Motor neuron (in vitro differentiated cells): ENCODE measurements at places on chromosomes 5 and 9.

DNA sequence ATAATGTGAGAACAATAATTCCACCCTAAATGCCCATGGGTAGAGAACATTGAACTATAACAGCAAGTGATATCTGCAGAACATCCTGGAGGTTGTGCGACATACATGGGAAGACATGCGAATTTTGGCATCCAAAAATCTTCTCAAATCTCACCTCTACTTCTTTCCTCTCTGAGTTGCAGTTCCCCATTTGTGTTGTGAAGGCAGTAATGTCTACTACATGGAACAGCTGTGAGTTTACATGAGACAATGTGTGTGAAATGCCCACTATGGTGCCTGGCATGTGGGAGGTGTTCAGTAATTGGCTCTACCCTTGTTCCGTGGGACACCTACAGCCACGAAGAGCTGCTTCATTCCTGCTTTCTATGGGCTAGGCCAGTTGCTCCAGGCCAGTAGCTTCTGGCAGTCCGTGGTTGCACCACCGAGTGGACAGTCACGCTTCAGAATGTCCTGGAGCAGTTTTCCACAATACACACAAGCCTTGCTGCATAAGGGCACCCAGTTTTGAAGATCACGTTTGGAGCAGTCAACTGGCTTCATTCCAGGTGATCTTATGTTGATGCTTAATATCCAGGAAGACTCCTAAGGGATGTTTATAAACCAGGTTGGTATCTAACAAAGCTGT lies 297.7 kb downstream of the DEPDC1B start:
- ATAC-seq = no peak

- ATAC-seq = peak; percentile 23
Observed at GRCh38 chr5:5342784-5343183, 79.7 kb upstream of the ICE1 start.

DNA sequence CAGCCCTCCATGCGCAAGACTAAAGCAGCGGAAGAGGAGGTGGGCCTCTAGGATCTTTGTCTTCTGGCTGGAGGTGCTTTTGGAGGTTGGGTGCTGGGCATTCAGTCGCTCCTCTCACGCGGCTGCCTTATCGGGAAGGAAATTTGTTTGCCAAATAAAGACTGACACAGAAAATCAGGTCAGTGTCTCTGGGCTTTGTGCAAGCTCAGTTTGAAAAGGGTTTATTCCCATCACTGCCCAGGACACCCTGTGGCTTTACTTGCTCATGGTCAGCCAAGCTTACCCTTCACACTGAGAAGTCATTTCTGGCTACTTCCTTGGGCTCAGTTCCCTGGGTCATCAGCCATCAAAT lies 10.5 kb downstream of the SLC2A8 start:
- no peak for ATAC-seq

DNA sequence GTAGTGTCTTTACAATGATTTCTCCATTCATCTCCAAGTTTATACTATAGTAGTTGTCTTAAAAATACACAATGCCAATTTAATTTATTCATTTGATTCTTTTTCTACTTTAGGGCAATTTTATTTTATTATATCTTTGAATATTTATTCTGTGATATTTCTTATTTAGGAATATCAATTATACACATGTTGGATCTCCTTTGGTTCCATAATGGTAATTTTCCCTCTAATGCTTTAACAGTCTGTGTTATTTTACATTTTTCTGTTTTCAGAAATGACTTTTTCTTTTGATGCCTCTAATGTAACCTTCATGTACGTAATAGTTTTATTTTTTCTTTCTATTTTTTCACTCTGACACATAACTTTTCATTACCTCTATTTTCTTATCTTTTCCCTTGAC lies 153.0 kb downstream of the CSNK1G3 start:
- no peak for ATAC-seq

GRCh38 chr5:99023330-99023729 lies 94.5 kb upstream of the CHD1 start:
- ATAC-seq = no peak

DNA sequence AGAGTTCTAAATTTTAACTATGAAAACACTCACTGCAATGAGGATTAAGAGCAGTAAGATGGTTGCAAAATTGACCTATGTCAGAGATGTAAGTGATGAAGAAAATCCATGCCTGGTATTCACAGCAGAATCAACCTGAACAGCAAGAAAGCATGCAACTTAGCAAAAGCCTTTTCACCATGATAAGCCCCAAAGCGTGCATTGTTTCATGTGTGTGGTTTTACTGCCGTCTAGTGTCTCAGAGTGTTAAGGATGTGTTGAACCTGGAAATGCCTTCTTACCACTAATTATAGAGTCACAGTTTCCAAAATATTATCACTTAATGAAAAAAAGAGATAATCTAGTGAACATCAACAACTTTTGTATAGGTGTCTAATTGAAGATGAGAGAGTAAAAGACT lies 415.2 kb upstream of the TRPC7 start:
- no peak for ATAC-seq

DNA sequence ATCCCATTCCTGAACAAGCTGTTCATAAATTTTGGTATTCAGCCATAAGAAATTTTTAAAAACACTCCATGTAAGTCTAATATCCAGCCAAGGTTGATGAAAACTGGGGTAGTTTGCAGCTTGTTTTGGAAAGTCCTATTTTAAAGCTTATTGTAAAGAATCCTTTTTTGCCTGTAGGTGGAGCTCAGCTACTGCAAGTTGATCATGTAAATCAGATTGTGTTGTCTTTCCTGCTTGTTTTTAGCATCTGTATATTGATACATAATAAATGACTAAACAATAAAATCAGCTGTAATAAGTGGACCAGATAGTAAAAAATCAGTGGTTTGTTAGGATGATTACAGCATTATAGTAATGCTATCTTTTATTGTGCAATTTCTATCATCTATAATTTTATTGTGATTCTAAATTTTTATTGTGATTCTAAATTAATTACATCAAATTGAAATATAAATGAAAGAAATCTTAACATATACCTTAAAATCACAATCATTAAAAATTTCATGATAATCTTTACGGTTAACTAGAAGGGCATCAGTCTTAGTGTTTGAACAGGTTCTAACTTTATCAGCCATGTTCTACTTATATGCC lies 42.4 kb downstream of the CWC27 start:
- no peak for ATAC-seq

DNA sequence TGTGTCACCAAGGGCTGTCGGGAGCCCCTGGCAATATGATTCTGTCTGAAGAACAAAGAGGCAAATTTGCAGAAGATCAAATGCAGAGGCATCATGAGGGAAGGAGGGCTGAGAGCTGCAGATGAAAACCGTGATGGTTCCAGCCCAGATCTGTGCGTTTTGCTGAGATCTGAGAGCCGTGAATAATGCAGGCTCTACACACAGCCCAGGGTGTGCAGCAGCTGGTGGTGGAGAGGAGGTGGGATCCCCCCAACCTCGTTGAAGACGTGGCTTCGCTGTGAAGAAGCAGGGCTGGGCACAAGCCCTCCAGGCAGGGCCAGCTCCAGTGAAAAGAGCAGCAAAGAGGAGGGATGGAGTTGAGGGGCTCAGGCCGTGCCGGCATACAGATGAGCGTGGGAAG lies 75.5 kb downstream of the TSPAN17 start:
- ATAC-seq = no peak

- ATAC-seq = peak; percentile 73
Observed at GRCh38 chr9:136686794-136687711, at the start of gene AGPAT2. Gene AGPAT2, minus strand, starts transcription at chr9:136687457. Its CDS starts 100 bp downstream, at chr9:136687357.

- no peak for ATAC-seq
Observed at GRCh38 chr5:120682851-120683250, 218.8 kb downstream of the PRR16 start.

DNA sequence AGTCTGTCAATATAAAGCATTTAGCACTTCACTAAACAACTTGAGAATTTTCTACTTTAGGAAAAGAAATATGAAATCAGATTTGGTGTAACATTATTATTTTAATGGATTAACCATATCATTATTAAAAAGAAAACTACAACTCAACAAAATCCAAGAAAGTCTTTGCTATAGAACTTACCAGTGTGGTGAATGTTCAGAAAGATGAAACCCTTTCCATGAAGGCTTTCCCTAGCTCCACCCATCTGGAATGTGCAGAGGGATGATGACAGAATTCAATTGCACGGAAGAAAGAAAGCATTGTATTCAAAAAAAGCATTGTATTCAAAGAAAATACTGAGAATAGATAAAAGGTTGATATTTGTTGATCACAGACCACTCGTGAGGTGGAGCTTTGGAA lies 328.6 kb upstream of the NUDT12 start:
- ATAC-seq = peak; percentile 44
